ENCODE measurements at places on chromosomes 11 and 22.

- no peak for DNase-seq
These were observed 8.6 kb downstream of the KCNQ1 start for GRCh38 chr11:2453436-2453835.

GRCh38 chr22:46671824-46672432, 51.7 kb downstream of the GRAMD4 start:
- DNase-seq: no peak

GRCh38 chr22:41380993-41381328, 781 bp upstream of the TEF start:
- DNase-seq: no peak

- peak; percentile 44 for DNase-seq
These were observed 235.4 kb downstream of the METTL15 start for GRCh38 chr11:28343304-28344233.
